ENCODE measurements at places on chromosomes 2 and 18.

GRCh38 chr2:28717339-28717758 is 34.3 kb upstream of the PPP1CB start:
- peak; percentile 34 for DNase-seq

GRCh38 chr2:110674620-110675555 is 3.0 kb downstream of the BUB1 start:
- DNase-seq: peak; percentile 59

DNA sequence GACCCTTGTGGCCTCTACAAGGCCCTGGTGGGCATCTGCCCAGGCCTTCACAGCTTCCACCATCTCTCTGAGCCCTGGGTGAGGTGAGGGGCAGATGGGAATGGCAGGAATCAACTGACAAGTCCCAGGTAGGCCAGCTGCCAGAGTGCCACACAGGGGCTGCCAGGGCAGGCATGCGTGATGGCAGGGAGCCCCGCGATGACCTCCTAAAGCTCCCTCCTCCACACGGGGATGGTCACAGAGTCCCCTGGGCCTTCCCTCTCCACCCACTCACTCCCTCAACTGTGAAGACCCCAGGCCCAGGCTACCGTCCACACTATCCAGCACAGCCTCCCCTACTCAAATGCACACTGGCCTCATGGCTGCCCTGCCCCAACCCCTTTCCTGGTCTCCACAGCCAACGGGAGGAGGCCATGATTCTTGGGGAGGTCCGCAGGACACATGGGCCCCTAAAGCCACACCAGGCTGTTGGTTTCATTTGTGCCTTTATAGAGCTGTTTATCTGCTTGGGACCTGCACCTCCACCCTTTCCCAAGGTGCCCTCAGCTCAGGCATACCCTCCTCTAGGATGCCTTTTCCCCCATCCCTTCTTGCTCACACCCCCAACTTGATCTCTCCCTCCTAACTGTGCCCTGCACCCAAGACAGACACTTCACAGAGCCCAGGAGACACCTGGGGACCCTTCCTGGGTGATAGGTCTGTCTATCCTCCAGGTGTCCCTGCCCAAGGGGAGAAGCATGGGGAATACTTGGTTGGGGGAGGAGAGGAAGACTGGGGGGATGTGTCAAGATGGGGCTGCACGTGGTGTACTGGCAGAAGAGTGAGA is 2.0 kb downstream of the PROC start:
- DNase-seq: no peak

GRCh38 chr2:25303633-25304236 is 38.0 kb downstream of the DNMT3A start:
- DNase-seq: no peak

- no peak for DNase-seq
Measured at GRCh38 chr2:74880054-74880728, 46.3 kb downstream of the HK2 start.

- no peak for DNase-seq
Measured at GRCh38 chr2:42854207-42854818, 61.9 kb upstream of the HAAO start.

- no peak for DNase-seq
Measured at GRCh38 chr2:60948161-60948560, 66.8 kb downstream of the REL start.

GRCh38 chr2:58939388-58939787 is 698.3 kb upstream of the FANCL start:
- peak; percentile 15 for DNase-seq

GRCh38 chr2:62527478-62528210 is 21.6 kb upstream of the TMEM17 start:
- DNase-seq: no peak

- no peak for DNase-seq
Measured at GRCh38 chr2:237861875-237862527, 2.6 kb downstream of the RAMP1 start.

GRCh38 chr2:70418514-70418913 is 116.6 kb upstream of the FAM136A start:
- no peak for DNase-seq

- DNase-seq: no peak
Measured at GRCh38 chr18:46772357-46772756, 15.5 kb upstream of the ST8SIA5 start.

GRCh38 chr2:61995065-61995464 is 89.6 kb downstream of the COMMD1 start:
- DNase-seq: no peak

DNA sequence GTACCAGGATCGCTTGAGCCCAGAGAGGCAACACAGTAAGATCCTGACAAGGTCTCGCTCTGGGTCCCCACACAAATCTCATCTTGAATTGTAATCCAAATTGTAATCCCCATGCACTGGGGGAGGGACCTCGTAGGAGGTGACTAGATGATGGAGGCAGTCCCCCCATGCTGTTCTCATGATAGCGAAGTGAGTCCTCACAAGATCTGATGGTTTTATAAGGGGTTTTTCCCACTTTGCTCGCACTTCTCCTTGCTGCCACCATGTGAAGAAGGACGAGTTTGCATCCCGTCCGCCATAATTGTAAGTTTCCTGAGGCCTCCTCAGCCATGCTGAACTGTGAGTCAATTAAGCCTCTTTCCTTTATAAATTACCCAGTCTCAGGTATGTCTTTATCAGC is 46.0 kb upstream of the SERTAD2 start:
- DNase-seq: no peak

DNA sequence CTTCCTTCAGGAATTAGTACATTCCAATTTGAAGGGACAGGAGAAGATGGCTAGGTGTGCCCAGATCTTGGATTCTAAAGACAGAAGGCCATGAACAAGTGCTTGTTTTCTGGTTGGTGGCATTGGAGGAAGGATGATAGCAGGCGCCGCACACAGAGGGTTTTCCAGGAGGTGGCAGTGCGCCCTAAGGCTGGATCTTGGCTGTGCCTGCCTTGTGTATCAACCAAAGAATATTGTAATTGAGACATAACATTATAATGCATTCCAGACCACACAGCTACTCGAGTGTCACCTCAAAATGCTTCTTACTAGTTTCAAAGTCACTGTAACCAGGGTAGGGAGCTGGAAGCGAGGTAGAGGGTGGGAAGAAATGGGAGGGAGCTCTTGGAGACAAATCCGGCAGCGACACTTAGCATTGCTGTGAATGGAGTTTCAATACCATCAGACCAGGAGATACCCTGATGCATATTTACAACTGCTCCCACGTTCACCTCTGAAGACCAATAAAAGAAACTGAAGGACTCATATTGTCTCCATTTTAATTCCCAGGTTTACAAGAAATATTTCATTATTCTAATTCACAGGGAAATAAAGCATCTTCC is 42.5 kb downstream of the CPO start:
- peak; percentile 87 for DNase-seq

- peak; percentile 58 for DNase-seq
Measured at GRCh38 chr2:53058526-53058925, 709.1 kb upstream of the CHAC2 start.

DNA sequence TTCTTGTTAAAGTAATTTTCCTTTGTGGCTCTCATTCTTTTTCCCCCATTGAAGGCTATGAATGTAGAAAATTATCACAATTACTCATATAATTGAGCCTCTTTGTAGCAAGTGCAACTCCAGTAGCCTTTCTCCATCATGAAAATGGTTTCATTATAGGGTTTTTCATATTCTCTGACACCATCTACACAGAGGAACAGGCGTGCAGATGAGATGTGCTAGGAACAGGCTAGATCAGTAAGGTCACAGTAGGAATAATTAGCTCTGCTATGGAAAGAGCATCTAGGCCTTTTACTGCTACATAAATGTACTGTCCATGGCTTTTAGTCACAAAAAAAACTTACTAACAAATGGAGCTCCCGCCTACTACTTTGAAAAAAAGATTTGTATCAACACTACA is 12.6 kb upstream of the DLX1 start:
- DNase-seq: no peak

- DNase-seq: no peak
Measured at GRCh38 chr2:43068041-43068533, 158.3 kb downstream of the ZFP36L2 start.

DNA sequence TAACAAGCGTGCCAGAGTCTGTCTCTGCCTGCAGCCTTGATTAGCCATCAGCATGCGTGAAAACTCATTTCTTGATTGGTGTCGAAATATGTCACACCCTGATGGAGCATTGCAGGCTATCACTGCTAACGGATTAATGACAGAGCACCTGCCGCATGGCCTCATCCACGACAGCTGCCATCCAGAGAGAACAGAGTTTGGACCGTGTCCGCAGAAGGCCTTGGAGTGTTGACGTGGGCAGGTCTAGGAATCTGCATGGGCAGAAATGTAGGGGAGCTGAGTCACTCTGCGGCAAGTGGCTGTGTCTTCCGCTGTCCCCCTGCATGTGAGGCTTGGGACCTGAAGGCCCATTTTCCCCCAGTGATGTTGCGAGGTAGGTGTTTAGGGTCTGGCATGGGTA is 43.0 kb downstream of the KLHL29 start:
- no peak for DNase-seq

DNA sequence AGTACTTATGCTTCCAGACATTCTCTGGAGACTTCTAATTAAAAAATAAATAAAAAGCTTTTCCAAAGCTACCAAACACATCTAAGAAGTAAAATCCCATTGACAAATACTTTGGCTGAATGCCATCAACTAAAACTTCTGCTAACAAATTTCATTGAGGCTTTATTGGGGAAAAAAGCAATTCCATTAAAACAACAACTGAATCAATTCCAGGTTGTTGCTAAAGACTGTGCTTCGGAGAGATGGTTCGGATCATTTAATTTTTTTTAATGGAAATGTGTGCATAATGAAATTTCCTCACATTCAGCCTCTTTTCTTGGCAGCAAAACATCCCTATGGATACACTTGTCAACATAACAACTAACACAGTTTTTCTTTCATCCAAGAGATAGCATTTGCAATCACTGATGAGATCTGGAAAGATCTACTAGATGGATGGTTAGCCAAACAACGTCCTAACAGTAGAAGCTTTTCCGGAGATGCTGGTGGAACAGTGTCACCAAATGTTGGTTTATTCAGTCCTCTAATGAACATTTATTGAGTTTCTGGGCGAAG is 446.1 kb upstream of the FAM98A start:
- DNase-seq: no peak

DNA sequence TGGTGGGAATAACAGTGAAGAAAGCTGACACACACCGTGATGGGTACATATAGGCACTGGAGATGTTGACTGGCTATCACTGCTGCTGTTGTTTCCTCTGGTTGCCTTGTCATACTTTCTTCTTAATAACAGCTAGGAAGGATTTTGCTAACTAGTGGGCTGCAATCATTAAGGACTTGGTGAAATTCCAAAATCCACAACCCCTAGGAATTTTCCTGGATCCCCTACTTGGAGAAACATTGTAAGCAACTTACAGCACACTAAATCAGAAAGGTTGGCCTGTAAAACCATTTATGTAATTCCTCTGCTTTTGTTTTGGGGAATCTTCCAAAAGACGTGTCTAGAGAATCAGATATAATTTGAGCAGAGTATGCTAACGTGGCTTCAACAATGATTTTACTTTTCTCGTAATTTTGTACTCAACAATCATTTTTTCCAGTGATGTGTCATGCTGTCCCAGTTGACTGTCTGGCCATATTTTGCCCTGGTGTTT is 8.0 kb upstream of the COL3A1 start:
- DNase-seq: no peak

DNA sequence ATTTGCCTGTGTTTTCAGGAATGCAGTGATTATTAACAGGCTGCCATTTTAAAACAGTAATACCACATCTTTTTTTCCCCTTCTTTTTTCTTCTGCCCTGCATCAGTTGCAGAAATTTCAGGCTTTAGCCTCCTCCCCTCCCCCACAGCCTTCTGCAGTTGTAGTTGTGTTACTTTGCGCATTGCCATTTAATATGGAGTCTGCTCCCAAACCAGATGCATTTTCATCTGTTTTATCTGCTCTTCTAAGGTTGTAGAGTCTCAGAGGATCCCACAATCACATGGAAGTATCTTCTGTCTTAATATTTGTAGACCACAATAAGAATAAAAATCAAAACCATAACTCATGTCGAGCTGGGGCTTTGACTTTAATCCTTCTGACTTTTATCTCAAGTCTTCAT is 3.8 kb downstream of the ASXL3 start:
- DNase-seq: no peak

- no peak for DNase-seq
Measured at GRCh38 chr2:98012561-98012991, 16.8 kb upstream of the TMEM131 start.

- DNase-seq: no peak
Measured at GRCh38 chr18:35939138-35939537, 33.3 kb upstream of the RMP24 start.

DNA sequence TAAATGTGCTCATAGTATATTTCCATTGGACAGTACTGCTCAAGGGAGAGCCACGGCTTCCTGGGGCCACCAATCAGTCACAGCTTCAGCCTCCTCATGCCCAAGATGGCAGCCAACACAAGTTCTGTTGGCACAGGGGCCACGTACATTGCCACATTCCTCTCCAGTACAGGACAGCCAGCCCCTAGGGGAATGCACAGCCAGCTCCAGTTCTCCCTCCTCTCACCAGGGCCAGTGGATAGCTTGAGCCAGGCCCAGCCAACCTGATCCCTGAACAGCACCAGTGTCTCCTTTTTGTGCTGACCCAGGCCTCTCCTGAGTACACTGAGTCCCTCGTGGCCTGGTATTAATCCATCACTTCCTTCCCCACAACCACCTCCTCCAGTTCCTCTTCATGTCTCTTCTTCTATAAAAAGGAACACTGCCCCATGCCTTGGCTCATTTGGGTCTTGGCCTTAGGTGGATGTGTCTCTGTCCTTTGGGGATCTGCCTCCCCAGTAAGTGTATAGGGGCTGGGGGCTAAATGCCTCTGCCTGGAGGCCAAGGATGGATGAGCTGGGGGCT is 168.7 kb downstream of the TNS1 start:
- no peak for DNase-seq

DNA sequence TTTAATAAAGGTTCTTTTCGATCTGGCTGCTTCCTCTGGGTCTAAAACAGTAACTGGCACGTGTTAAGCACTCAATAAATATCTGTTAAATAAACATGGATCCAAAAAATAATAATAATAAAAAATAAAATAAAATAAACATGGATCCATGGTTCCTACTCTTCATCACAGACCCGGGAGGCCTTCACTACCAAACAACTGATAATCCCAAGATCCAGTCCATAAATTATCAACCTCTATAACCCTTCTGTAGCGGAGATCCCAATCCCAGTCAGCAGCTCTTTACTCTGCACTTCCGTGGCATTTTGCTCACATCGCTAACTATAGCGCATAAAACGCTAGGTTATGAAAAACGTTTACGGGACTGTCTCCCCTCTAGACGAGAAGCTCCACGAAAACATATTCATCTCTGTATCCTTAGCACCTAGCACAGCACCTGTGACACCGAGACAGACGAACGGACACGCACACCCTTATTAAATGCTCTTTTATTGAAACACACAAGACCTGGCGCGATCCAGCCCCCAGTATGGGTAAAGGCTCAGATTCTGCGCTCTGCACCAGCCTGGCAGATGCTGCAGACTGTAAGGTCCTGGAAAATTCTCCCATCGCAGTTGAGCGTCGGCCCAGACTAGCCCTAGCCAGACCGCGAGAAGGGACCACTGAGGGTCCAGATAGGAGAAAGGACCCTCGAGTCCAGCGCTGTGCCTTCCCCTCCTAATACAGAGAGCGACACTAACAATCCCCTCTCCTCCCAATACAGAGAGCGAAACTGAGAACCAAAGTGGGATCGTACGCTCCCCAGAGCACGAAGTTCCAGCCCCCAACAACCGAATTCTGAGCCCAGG is 770 bp downstream of the NBAS start:
- peak; percentile 48 for DNase-seq

- no peak for DNase-seq
Measured at GRCh38 chr2:60422826-60423483, 130.5 kb downstream of the BCL11A start.

All from kidney glomerular epithelial cell (primary cell).